ENCODE measurements at places on chromosomes 5 and 9.

DNA sequence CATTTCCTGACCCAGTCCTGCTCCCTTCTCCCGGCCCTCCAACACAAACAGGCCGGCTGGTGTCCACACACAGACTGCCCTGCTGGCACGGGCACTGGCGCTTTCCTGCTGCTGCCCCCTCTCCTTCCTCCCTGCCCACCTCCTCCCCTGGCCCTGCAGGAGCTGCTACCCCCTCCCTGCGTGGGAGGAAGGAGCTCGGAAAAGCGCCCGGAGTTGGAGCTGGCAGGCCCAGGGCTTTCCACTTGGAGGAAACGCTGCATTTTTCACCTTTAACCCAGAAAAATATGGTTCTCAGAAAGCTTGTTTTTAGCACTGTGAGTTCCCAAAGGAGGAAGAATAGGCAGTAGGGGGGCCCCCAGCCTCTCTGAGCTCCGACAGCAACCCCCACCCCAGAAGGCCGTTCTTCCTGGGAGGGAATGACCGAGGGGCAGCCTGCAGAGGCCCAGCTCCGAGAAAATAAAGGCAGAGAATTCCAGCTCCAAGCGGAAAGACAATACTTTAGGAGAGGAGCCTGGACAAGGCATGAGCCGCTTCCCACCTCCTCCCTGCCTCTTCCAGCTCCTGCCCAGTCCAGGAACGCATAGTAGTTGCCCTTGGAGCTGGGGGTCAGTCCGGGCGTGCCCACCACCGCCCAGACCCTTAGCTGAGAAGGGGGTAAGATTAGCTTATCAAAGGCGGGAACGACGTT is 88.9 kb downstream of the LIFR start:
- DNase-seq = no peak

GRCh38 chr9:137448602-137448962 is 7.4 kb upstream of the ENTPD8 start:
- DNase-seq = no peak

- no peak for DNase-seq
Measured at GRCh38 chr9:22031655-22032411, 22.7 kb upstream of the CDKN2B start.

DNA sequence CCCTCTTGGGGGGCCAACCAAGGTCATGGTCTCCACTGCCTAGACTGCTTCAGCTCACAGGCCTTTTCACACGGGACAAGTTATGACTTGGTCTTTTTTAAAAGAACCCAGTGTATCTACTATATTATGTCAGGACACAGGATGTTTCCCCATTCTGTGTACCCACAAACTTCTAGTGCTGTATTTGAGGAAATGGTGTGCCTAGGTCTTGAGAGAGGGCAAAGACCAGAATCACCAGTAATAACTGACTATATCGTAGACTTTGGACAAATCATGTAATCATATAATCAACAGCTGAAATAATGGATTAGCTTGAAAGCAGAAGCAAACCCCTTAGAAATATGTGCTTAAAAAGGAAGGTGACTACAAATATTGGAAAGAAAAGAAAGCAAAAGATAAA is 133.3 kb downstream of the ARL15 start:
- no peak for DNase-seq

DNA sequence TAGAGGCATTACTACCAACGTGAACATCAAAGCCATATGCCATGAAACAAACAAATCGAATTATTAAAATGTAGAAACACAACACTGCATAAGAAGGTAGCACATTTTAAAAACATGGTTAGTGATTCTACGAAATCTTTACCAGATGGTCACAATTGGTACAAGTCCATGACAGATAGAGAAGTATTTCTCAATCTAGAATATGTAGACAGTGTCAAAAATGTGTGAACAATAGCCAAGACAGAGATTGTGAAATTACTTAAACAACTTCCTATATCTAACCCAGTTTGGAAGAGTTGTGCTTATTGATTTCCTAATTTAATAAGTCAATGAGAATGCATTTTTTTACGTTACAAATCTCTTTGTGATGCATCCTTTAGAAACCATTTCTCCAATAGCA is 1121.6 kb downstream of the MAT2B start:
- no peak for DNase-seq

- DNase-seq = peak; percentile 49
Measured at GRCh38 chr5:132102101-132102701, 28.6 kb downstream of the CSF2 start.

- DNase-seq = no peak
Measured at GRCh38 chr9:121354141-121354540, 15.9 kb downstream of the STOM start.

DNA sequence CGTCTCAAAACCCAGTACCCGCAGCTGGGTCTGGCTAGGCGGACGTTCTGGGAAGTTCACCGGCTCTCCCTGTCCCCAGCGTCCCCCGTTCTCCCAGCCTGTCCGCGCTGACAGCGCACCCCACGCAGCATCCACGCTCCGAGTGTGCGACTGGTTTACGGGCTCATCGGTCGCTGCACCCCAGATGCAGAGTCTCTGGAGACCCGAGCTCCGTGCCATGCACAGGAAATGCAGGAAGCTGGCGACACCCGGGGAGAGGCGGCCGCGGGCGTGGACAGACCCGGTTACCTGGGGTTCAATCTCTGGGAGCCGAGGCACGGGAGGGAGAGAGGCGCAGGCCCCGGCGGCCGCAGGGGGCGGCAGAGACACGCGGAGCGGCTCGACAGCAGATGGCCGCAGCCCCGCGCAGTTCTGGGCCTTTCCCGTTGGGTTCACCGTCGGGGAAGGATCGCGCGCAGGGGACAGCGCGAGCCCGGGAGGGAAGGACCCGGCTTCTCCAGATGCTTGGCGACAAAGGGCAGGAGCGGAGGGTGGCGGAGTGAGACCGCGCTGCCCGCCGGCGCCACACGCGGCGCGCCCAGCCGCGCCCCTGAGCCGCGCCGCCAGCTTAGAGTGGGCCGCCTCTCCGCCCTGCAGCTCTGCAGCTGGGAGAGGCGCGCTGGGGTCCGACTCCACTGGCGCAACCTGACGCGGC is 558 bp downstream of the SHROOM1 start:
- peak; percentile 81 for DNase-seq

DNA sequence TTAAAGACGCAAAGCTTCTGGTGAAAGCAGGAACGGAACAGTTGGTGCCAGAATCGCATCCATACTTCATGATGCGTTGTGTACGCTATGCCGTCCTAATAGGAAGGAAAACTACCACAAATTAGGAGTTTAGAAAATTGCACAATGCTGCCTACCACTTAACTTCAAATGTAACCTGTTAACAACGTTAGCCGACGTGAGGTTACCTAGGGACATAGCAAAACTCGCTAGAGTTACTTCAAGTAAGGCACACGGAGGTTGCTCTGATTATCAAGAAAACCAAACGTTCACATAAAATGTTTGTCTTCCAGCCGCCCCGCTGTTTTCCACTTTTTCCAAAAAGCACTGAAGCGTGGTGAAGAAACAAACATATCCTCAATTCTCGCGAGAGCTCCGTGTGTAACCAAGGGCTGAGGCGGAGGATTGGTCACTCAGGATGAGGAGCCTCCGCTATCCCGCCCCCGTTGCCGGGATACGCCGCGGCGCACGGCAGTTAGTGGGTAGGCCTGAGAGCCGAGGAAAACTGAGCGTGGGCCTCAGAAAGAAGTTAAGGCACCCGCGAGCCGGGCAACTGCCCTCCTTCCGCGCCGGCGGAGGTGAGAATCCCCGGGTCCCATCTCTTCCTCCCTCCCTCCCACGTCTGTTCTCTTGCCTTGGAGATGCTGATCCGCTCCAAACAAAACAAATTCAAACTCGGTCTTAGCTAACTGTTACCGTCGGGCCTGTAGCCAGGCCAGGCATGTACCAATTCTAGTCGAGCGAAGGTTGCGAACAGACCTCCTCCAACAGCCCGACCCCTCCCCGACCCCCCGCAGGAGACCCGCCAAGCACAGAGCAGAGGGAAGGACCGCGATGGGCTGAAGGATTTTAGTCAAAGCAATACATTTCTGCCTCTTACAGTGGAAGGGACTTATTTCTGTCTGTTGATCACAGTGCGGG is at the start of gene IFT74:
IFT74 (plus strand) TSS at position 492 of the 939 bp plus-strand sequence. CDS start 5,556 bp downstream, outside the sequence.
- DNase-seq = peak; percentile 92
